Smooth muscle cell of the umbilical artery (primary cell): ENCODE measurements at places on chromosomes 5 and 9. TPM values are rescaled to one million over a fixed set of nuclear protein-coding genes. Genes with fewer than 3 reads are reported as not detected.

The IFNA2 gene
- total RNA-seq, result not detected in 2 replicates

The IFNB1 gene
- 0.30 TPM in 1 of 2 replicates, not detected in the other for total RNA-seq

The COL23A1 gene
- 0.09 TPM in 1 of 2 replicates, not detected in the other for total RNA-seq

The PCDHGA1 gene
- total RNA-seq, result 0.69 and 0.89 TPM in 2 replicates

The RAB3C gene
- total RNA-seq, result not detected in 2 replicates

The RACK1 gene
- total RNA-seq, result 2,845 and 3,221 TPM in 2 replicates

The AIF1L gene
- 0.09 and 0.30 TPM in 2 replicates for total RNA-seq

The SHISAL2B gene
- not detected in 2 replicates for total RNA-seq

The SPATA31E1 gene
- total RNA-seq, result not detected in 2 replicates

The GADD45G gene
- total RNA-seq, result 0.51 and 1.8 TPM in 2 replicates

The SPAAR gene
- 0.14 TPM in 1 of 2 replicates, not detected in the other for total RNA-seq

The FOXD1 gene
- 10.7 and 39.3 TPM in 2 replicates for total RNA-seq

The FABP6 gene
- total RNA-seq, result 0.55 TPM in 1 of 2 replicates, not detected in the other

The SLC6A19 gene
- not detected in 2 replicates for total RNA-seq

The PLGRKT gene
- total RNA-seq, result 11.0 and 12.6 TPM in 2 replicates

The LTC4S gene
- total RNA-seq, result 0.59 and 1.0 TPM in 2 replicates

The HTR1A gene
- total RNA-seq, result not detected in 2 replicates

The OR1N2 gene
- not detected in 2 replicates for total RNA-seq

The CCL27 gene
- total RNA-seq, result 0.14 and 0.59 TPM in 2 replicates

The PLPP7 gene
- total RNA-seq, result 5.3 and 6.1 TPM in 2 replicates

The LYRM7 gene
- 9.1 and 9.5 TPM in 2 replicates for total RNA-seq

The SURF6 gene
- total RNA-seq, result 9.2 and 15.6 TPM in 2 replicates

The TAF1L gene
- not detected in 2 replicates for total RNA-seq

The CORO2A gene
- 0.30 and 0.37 TPM in 2 replicates for total RNA-seq

The FBXO4 gene
- total RNA-seq, result 6.2 and 10.4 TPM in 2 replicates

The ARSK gene
- total RNA-seq, result 13.4 and 24.2 TPM in 2 replicates

The LCNL1 gene
- 0.88 and 1.5 TPM in 2 replicates for total RNA-seq

The PTPRD gene
- total RNA-seq, result 14.6 and 34.7 TPM in 2 replicates

The SHOC1 gene
- under 0.01 and 0.09 TPM in 2 replicates for total RNA-seq

The C5orf52 gene
- not detected in 2 replicates for total RNA-seq
